ENCODE measurements at places on chromosomes 11 and 22.

GRCh38 chr22:20442485-20443284, 5.1 kb upstream of the SCARF2 start:
- no peak for DNase-seq

GRCh38 chr11:86955111-86955360, 159 bp downstream of the FZD4 start:
- no peak for DNase-seq

GRCh38 chr11:45334836-45335235, 48.7 kb upstream of the SYT13 start:
- DNase-seq, result no peak

GRCh38 chr11:12288931-12289666, 88.3 kb upstream of the PARVA start:
- DNase-seq, result no peak

DNA sequence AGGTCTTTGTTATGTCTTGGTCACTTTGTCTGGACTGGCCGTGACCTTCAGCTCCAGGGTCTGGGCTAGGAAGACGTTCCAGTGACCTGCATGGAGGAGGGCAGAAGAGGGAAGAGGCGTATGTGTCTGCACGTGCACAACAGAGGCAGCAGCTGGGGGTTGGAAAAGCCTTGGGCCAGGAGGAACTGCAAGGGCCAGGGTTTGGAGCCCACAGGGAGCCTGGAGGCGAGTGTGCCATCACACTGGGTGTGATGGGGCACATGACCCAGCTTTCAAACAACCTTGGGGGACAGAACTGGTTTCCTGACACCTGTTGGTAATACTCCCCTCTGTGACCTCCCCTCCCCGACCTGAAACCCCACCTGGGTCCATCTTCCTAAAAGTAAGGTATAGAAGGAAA, 34.7 kb downstream of the CHRDL2 start:
- no peak for DNase-seq

- no peak for DNase-seq
These were observed 44.3 kb downstream of the MICAL3 start for GRCh38 chr22:17980015-17980590.

DNA sequence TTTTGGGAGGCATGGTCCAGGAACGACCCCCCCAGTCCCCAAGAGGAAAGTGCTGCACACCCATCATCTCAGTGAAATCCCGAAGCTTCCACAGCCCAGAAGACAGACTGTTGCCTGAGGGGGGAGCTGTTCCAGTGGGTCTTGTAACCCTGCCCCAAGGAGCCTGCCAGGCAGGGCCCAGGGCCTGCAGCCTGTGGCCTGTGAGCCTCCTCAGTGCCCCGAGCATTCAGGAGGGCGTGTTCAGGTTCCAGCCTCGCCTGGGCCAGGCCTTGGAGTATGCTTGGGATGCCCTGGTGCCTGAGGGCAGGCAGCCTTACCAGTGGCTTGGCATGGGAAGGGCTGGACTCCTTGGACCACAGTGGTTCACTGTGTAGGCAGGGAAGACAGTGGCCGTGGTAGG, 18.0 kb upstream of the CABP2 start:
- no peak for DNase-seq

DNA sequence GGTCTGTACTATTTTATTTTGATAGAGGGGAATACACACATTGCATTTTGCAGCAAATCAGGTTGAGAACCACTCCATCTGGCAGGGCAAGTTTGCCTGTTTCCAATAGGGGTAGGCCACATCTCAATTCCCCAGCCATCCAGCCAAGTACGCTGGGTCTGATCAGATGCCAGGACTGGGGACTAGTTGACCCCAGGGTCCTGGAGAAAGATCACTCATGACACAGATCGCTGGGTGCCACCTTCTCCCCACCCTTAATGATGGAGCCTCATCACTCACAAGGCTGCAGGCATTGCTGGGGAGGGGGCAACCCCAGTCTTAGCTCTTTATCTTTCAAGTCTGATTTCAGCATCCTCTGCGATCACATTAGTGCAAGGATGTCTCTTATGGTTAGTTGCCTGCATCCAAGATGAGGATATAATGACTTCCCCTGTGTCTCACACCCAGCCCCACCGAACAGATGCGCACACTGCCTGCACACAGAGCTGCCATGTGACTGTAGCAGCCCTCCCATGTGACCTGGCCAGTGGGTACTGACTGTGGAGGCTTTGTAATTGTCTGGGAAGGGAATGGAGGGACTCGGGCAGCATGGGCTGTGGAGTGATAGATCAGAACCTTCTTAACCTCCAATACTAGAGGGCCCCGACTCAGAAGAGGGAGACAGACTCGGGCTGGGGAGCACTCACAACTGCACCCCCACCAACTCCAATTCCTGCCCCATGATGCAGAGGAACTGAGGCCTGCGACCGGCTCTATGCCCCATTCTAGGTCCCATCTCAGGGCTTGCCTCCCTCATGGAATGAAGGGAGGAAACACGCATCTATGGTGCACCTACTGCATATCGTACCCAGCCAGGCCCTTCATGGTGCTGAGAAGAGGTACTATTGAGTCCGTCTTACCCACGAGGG, 155.8 kb downstream of the DSCAML1 start:
- no peak for DNase-seq

DNA sequence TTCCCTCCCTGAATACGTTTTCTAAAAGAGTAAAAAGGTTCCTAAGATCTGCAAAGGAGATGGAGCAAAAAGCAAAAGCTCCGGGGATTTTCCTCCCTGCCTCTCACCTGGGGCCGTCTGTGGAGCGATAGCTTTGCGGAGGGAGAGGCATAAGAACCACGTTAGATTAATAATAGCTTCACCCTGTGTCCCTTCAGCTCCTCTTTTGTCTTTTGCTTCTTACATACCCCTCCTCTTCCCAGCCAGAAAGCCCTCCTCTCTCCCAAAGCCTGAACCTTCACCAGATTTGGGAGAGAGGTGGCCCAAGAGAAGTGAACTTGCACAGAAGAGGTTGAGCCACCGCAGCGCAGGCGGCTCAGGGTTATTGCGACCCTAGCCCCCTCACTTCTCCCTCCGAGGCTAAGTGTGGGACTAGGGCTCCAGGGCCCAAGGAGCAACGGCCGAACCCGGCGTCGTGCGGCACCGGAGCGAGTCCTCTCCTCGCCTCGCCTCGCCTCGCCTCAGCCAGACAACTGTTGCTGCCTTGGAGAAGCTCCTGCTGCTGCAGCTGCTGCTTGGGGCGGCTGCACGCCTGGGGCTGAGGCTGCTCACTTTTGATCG, 97.6 kb upstream of the HSD17B12 start:
- no peak for DNase-seq

Data from activated T-cell treated with anti-CD3 and anti-CD28 coated beads for 24 hours (primary cell).